ENCODE measurements at places on chromosomes 2 and 18.

GRCh38 chr2:126895336-126895735 is 3.4 kb upstream of the TEX51 start:
- no peaks in the 10 kb centered on the region for H3K36me3 ChIP-seq
- DNase-seq: no peak
- H3K27ac ChIP-seq: no peak overlapping the region

- no peak for DNase-seq
- peak overlapping the region; percentile 93 for H3K27ac ChIP-seq
- H3K36me3 ChIP-seq: peaks cover 14% of the 10 kb centered on the region
- peak overlapping the region; percentile 90 for H3K4me3 ChIP-seq
- no peaks in the 10 kb centered on the region for H3K27me3 ChIP-seq
These were observed 888 bp downstream of the FASTKD2 start for GRCh38 chr2:206766057-206766930.

DNA sequence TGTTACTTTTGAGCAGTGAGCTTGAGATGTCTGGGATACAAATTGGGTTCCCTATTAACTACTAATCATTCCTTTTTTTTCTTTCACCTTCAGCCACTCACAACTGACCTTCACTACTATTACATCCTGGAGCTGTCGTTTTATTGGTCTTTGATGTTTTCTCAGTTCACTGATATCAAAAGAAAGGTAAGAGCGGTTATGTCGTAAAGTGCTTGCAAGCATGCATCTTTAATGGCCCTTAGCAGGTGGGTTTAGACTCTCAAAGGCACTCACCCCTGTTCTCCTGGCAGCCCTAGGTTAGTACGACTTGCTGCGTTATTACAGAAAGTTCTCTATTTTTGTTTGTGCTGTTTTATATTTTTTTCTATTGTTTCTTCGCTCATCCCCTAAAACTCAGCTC is 107.6 kb upstream of the NOSTRIN start:
- H3K4me1 ChIP-seq: no peaks in the 10 kb centered on the region
- H3K36me3 ChIP-seq: peaks cover 3% of the 10 kb centered on the region
- H3K27ac ChIP-seq: no peak overlapping the region
- H3K27me3 ChIP-seq: no peaks in the 10 kb centered on the region
- H3K4me3 ChIP-seq: no peak overlapping the region
- DNase-seq: no peak

GRCh38 chr18:63514888-63515678 is 27.1 kb upstream of the SERPINB12 start:
- peaks cover 6% of the 10 kb centered on the region for H3K4me1 ChIP-seq
- no peak overlapping the region for H3K27ac ChIP-seq
- no peak overlapping the region for H3K4me3 ChIP-seq
- no peak for DNase-seq

DNA sequence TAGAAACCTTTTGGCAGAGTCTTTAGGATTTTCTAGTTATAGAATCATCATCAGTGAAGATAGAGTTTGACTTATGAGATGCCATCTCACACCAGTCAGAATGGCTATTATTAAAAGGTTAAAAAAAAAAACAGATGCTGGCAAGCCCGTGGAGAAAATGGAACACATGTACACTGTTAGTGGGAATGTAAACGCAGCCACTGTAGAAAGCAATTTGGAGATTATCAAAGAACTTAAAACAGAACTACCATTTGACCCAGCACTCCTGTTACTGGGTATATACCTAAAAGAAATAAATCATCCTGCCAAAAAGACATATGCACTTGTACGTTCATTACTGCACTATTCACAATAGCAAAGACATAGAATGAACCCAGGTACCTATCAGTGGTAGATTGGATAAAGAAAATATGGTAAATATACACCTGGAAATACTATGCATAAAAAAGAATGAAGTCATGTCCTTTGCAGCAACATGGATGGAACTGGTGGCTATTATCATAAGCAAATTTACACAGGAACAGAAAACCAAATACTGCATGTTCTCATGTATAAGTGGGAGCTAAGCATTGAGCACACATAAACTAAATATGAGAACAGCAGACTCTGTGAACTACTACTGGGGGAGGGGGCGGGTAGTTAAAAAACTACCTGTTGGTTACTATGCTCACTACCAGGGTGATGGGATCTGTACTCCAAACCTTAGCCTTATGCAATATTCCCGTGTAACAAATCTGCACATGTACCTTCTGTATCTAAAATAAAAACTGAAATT is 279.0 kb downstream of the KIAA1328 start:
- no peaks in the 10 kb centered on the region for H3K4me1 ChIP-seq
- no peak overlapping the region for H3K4me3 ChIP-seq
- DNase-seq: no peak
- H3K27ac ChIP-seq: no peak overlapping the region

- peaks cover 31% of the 10 kb centered on the region for H3K4me1 ChIP-seq
- H3K27ac ChIP-seq: peak overlapping the region; percentile 88
- DNase-seq: peak; percentile 80
- H3K27me3 ChIP-seq: no peaks in the 10 kb centered on the region
- peaks cover 21% of the 10 kb centered on the region for H3K36me3 ChIP-seq
- peak overlapping the region; percentile 93 for H3K4me3 ChIP-seq
These were observed 378 bp upstream of the IAH1 start for GRCh38 chr2:9473985-9474360.

- no peak overlapping the region for H3K27ac ChIP-seq
- no peaks in the 10 kb centered on the region for H3K27me3 ChIP-seq
- peaks cover 13% of the 10 kb centered on the region for H3K4me1 ChIP-seq
- no peaks in the 10 kb centered on the region for H3K36me3 ChIP-seq
These were observed 349.1 kb downstream of the ANAPC1 start for GRCh38 chr2:111534910-111535352.

DNA sequence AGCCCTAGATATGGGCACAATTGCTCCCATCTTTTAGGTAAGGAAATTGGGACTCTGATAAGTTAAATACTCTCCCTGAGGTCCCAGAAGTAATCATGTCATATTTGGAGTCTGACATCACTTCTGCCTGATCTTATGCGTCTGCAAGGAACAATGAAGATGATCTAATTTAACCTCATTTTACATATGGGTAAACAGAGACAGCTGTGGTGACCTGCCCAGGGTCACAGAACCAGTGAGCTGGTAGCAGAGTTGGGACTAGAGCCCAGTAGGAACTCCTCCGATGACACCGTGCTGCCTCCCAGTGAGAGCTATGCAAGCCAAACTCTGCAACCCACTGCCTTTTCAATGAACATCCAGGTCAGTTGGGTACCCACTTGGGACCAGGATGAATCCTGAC is 17.8 kb downstream of the CTAGE1 start:
- H3K36me3 ChIP-seq: no peaks in the 10 kb centered on the region
- no peaks in the 10 kb centered on the region for H3K4me1 ChIP-seq
- H3K4me3 ChIP-seq: no peak overlapping the region
- H3K27me3 ChIP-seq: no peaks in the 10 kb centered on the region

DNA sequence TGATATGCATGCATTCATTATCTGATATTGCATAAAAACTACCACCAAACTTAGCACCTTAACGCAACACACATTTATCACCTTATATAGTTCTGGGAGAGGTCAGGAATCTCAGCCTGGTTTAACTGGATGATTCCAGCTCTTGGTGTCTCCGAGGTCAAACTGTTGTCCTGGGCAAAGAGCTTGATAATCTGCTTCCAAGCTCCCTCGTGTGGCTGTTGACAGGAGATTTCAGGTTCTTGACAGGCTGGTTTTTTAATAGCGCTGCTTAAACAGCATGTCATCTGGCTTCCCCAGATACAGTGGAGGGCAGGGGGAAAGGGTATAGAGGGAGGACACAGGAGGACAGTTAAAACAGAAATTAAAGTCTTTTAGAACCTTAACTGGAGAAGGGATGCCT is 785.0 kb downstream of the CNTNAP5 start:
- no peak for DNase-seq
- H3K4me3 ChIP-seq: no peak overlapping the region
- H3K27ac ChIP-seq: no peak overlapping the region
- no peaks in the 10 kb centered on the region for H3K4me1 ChIP-seq
- no peaks in the 10 kb centered on the region for H3K27me3 ChIP-seq

- H3K36me3 ChIP-seq: no peaks in the 10 kb centered on the region
- no peak for DNase-seq
- no peak overlapping the region for H3K27ac ChIP-seq
- peaks cover 38% of the 10 kb centered on the region for H3K27me3 ChIP-seq
- H3K4me3 ChIP-seq: no peak overlapping the region
- H3K4me1 ChIP-seq: peaks cover 35% of the 10 kb centered on the region
These were observed 3.8 kb upstream of the TBR1 start for GRCh38 chr2:161412346-161412745.

- H3K4me3 ChIP-seq: no peak overlapping the region
- no peaks in the 10 kb centered on the region for H3K4me1 ChIP-seq
- H3K36me3 ChIP-seq: no peaks in the 10 kb centered on the region
- no peaks in the 10 kb centered on the region for H3K27me3 ChIP-seq
These were observed 729.6 kb upstream of the ZNF804A start for GRCh38 chr2:183868707-183869106.

GRCh38 chr2:860259-860855 is 90.3 kb upstream of the SNTG2 start:
- DNase-seq: no peak
- H3K27ac ChIP-seq: no peak overlapping the region
- H3K4me1 ChIP-seq: no peaks in the 10 kb centered on the region
- H3K4me3 ChIP-seq: no peak overlapping the region
- H3K27me3 ChIP-seq: peaks cover 8% of the 10 kb centered on the region

GRCh38 chr2:70949086-70949485 is 13.4 kb downstream of the ATP6V1B1 start:
- H3K27ac ChIP-seq: no peak overlapping the region
- peaks cover 7% of the 10 kb centered on the region for H3K4me1 ChIP-seq
- peaks cover 12% of the 10 kb centered on the region for H3K27me3 ChIP-seq

Data from suprapubic skin (tissue), 4 donors.